Activated naive CD4-positive, alpha-beta T cell (primary cell): ENCODE measurements at places on chromosomes 3 and 15.

GRCh38 chr3:168534761-168535160 is 439.0 kb upstream of the GOLIM4 start:
- no peak for DNase-seq

GRCh38 chr15:35657679-35658311 is 111.8 kb upstream of the DPH6 start:
- DNase-seq: no peak

- no peak for DNase-seq
These were observed 17.7 kb downstream of the CPN2 start for GRCh38 chr3:194333212-194333980.

- no peak for DNase-seq
These were observed 33.1 kb downstream of the RETNLB start for GRCh38 chr3:108724101-108724500.

GRCh38 chr15:96477227-96477626 is 146.7 kb downstream of the NR2F2 start:
- DNase-seq: no peak

DNA sequence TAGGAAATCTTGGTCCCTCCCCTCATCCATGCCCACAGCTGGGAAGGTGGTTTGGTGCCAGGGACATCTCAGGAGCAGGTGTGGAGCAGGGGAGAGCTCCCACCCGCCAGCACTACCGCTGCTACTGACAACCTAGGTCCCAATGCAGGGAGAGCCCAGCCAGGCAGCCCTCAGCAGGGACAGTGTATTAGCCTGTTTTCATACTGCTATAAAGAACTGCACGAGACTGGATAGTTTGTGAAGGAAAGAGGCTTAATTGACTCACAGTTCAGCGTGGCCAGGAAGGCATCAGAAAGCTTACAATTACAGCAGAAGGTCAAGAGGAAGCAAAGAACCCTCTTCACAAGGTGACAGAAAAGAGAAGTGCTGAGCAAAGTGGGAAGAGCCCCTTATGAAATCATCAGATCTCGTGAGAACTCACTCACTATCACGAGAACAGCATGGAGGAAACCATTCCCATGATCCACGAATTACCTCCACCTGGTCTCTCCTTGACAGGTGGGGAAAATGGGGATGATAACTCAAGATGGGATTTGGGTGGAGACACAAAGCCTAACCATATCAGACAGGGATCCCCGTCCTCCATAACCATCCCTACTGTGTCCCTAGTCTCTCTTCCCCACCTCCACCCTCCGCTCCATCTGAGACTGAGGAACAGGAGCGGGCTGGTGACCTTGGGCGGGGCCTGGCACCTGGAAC is 218.6 kb downstream of the TBC1D2B start:
- no peak for DNase-seq

DNA sequence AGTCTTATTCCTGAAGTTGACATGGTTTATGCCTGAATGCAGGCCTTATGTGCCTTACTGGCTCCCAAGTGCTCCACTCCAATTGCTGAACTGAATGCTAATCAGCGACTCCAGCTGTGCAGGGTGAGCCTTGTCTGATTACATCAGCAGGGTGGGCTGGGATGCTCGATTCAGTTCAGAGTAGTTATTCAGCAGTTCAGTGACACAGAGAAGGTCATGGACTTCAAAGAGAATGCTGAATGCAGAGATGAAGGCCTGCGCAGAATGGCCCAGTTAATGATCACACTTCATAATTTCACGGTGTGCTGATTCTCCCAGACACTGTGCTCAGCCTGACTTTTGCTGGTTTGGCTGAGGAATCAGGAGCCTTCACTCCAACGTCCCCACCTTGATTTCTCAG is 63.6 kb downstream of the CLDN1 start:
- no peak for DNase-seq

GRCh38 chr3:98739266-98739665 is 23.9 kb upstream of the ST3GAL6 start:
- no peak for DNase-seq

GRCh38 chr15:25242957-25243799 is 195.6 kb downstream of the UBE3A start:
- no peak for DNase-seq

GRCh38 chr3:9122732-9123364 is 126.6 kb downstream of the SRGAP3 start:
- DNase-seq: no peak

- DNase-seq: no peak
These were observed 68.8 kb downstream of the FOXB1 start for GRCh38 chr15:60072826-60073465.

GRCh38 chr3:195885036-195885891 is 23.1 kb downstream of the TNK2 start:
- no peak for DNase-seq

- no peak for DNase-seq
These were observed 204.2 kb upstream of the TBC1D5 start for GRCh38 chr3:17946619-17947018.

GRCh38 chr3:40580494-40581091 is 55.8 kb downstream of the ZNF621 start:
- peak; percentile 27 for DNase-seq

- DNase-seq: no peak
These were observed 645.4 kb downstream of the ZBBX start for GRCh38 chr3:166734734-166735133.

DNA sequence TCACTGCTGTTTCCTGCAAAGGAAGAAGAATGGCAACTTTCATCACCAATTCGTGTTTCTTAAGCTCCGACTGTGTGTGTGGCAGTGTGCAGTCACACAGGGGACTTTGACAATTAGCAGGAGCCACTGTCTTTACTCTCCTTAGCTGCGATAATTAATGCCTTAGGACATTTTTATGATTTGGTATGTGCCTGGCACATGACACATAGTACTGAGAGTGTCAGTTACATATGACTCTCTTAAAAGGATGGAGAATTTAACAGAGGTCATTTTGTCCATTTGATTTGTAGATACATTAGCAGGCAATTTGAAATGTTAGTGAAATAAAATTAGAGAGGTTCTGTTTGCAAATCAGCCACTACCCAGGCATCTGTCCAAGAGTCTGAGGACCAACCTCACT is 128.9 kb upstream of the VEPH1 start:
- no peak for DNase-seq

GRCh38 chr3:126422121-126422520 is 27.4 kb downstream of the CFAP100 start:
- DNase-seq: no peak

DNA sequence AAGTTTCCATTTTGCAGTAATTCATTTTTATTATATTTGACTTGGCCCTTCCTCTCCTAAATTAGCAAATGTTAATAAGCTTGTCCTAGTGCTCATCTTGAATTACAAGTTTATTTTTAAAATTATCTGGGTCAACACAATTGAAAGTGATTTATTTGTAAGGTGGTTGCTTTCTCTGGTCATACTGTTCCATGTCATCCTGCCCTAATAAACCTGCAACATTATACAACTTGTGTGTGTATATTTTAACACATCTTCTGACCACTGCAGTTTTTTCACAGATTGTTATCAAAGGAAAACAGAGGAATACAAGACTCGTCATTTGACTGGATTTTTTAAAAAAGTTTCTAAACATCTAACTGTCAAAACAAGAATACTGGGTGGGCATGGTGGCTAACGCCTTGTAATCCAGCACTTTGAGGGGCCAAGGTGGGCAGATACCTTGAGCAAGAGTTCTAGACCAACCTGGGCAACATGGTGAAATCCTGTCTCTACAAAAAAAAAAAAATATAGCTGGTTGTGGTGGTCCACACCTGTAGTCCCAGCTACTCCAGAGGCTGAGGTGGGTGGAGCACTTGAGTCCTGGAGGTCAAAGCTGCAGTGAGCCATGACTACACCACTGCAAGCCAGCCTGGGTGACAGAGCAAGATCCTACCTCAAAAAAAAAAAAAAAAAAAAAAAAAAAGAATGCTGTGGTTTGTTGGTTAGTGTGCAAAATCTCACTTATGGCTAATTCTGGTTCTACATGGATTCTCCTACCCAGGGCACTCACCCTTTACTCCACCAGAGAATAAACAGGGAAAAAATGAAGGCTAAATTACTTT is 5.0 kb upstream of the LRRFIP2 start:
- DNase-seq: no peak

GRCh38 chr15:87656372-87656771 is 600.2 kb downstream of the NTRK3 start:
- no peak for DNase-seq

GRCh38 chr3:28294667-28295413 is 53.4 kb downstream of the CMC1 start:
- no peak for DNase-seq

- DNase-seq: no peak
These were observed 27.3 kb upstream of the MBNL1 start for GRCh38 chr3:152241142-152242017.

DNA sequence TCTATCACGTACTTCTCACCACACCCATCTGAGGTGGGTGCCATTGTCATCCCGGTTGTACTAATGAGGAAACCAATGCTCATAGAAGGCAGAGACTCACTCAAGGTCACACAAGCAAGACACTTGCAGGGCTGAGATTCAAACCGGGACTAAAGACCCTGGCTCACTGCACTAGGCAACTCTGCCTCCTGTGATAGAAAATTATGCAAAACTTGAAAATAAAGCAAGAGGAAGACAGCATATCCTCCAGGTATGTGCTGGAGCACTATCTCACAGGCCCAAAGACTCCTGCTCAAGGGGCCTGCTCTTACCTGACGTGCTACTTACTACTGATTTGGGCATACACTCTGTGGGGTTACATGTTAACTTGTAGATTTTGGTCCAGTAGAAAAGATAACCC is 25.6 kb downstream of the ANXA2 start:
- DNase-seq: no peak

DNA sequence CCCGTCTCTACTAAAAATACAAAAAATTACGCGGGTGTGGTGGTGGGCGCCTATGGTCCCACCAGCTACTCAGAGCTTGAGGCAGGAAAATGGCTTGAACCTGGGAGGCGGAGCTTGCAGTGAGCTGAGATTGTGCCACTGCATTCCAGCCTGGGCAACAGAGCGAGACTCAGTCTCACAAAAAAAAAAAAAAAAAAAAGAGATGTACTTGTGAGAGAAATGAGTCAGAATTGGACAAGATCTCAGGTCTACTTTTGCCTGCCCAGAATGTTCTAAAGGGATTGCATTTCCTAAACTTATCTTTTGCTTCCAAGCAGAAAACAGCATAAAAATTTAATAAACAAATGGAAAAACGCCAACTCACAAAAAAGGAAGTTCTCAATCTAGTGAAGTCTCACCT is 167.5 kb downstream of the NR2F2 start:
- DNase-seq: no peak

DNA sequence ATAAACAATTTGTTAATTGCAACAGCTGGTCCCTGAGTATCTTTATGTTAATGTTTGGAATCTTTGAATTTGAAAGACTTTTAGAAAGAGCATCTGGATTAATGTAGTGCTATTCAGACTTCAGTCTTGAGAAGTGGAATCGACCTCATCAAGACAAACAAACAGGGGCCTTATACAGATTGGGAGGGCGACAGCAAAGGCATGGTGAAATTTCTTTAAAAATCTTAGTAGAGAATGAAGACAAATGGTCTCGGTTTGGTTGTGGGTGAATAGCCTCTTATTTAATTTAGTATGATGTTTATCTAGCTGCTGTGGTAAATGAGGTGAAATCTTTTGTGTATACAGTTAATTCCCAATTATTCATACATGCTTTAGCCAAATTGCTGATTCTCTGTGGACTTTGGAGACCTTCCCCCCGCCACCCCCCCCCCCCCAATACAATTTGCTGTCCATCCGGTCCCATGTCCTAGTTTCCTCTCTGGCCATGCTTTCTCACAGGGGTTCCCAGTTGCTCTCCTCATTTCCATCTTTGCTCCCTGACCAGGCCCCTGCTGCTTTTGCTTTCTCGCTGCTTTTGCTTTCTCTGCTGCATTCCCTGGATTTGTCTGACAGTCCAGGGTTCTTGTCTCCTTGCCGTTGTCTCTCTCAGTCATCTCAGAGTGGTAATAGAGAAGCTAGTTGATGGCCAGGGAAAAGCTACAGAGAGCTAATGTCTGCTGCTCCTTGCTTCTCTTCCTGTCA is 135.3 kb downstream of the FNDC3B start:
- DNase-seq: no peak

GRCh38 chr15:85743392-85744055 is 51.2 kb downstream of the KLHL25 start:
- DNase-seq: no peak

DNA sequence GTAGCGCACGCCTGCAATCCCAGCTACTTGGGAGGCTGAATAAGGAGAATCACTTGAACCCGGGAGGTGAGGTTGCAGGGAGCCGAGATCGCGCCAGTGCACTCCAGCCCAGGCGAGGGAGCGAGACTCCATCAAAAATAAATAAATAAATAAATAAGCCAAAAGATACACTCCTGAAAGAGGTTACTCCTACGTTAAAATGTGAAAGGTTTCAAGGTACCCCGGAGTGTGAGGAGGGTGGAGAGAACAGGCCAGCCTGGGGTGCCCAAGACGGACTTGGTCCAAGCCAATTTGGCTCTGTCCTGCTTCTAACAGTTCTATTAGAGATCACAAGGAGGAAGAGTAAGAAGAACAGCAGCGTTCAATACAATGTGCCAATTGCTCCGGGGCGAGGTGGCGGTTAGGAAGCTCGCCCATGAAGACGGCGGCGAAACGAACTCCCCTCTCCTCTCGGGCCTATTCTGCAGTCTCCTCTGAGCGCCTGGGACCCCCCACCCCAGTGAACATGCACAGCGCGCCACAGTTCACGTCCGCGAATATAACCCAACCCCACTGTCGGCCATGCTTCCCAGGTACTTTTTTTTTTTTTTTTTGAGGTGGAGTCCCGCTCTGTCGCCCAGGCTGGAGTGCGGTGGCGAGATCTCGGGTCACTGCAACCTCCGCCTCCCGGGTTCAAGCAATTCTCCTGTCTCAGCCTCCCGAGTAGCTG is 942 bp downstream of the ELP6 start:
- DNase-seq: no peak

DNA sequence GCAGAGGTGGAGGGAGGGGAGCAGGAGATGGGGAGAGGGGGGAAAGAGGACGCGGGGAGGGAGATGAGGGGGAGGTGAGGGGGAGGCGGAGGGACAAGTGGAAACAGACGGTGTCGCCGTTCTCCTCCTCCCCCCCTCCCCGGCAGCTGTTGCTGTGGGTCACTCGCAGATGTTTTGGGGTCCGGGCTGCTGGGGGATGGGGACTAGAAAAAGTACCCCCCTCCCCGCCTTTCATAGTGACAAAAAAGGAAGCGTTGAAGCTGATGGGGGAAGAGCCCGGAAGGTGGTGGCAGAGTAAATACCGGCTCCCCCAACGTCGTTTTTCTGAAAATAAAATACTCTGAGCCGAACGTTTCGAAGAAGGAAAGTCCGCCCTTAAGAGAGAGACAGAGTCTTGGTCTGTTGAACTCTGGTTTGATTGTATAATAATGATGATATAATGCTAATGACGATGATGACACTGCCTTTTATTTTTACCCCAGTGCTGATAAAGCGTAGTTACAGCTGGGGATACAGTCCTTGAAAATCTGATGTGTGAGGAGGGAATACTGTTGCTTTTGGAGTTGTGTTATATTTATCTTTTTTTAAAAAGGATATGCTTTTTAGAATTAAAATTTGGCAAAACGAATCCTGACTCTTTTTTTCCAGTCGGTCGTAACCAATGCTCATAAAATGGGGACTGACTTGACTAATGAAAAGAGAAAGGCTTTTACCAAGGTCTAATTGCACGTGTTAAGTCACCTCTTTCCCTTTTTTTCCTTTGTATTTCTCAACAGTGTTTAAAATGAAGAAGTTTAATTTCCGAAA is 993 bp downstream of the STXBP5L start:
- DNase-seq: no peak
